NCI-H2029 treated with DMSO at 0.1 percent for 48 hours (cell line): ENCODE measurements at places on chromosomes 16 and 17.

DNA sequence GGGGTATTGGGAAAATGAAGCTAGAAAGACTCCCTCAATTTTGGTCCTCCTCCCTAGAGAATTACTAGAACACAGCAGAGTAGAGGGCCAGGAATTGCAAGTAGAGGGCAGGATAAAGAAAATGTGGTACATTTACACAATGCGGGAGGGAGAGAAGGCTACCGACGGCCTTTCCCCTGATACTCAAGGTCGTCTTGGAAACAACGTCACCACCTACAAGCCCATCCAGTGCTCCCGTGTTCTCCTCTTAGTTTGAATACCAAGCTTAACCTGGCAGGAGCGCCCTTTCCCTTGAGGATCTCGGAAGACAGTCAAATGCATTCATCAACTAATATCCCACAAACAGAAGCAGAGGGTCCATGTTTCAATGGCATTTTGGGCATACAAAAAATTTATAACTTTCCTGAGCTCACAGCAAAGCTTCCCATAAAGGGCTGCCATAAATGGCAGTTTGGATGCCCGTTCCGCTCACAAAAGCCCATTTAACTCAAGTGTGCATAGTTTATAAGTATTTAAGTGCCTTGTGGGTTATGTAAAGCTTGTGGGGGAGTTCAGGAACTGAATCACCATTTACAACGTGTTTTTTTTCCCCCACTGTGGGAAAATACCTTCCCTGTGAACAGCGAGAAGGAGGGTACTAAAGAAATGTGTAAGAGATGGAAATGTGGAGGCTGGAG, 414.6 kb downstream of the SLC39A11 start:
- DNase-seq, result no peak

GRCh38 chr17:80203471-80203963, 16.6 kb downstream of the SGSH start:
- no peak for DNase-seq

DNA sequence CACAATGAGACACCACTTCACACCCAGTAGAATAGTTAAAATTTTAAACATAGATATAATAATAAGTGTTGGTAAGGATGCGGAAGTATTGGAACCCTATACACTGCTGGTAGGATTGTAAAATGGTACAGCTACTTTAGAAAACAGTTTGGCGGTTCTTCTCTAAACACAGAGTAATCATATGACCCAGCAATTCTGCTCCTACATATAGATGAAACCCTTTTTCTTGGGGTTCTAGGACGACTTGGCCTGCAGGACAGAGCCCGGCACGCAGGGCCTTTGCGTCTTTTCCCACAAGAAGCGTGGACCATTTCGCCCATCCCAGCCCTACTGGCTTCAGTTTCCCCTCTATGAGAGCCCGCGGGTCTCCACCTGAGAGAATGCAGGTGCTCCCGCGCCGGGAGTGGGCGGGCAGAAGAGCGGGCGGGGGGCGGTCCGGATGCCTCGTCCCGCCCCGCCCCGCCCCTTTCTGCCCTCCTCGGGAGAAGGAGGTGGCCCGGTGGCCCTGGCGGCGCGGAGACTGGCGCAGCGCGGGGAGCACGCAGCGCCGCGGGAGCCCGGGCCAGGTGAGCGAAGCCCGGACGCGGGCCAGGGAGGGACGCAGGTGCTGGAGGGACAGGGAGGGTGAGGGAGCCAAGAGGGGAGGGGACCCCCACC, at the start of gene SDR42E2:
Gene SDR42E2, plus strand, starts transcription at position 508 of the 657 bp plus-strand sequence. CDS start 3,077 bp downstream, outside the sequence.
- DNase-seq, result no peak

DNA sequence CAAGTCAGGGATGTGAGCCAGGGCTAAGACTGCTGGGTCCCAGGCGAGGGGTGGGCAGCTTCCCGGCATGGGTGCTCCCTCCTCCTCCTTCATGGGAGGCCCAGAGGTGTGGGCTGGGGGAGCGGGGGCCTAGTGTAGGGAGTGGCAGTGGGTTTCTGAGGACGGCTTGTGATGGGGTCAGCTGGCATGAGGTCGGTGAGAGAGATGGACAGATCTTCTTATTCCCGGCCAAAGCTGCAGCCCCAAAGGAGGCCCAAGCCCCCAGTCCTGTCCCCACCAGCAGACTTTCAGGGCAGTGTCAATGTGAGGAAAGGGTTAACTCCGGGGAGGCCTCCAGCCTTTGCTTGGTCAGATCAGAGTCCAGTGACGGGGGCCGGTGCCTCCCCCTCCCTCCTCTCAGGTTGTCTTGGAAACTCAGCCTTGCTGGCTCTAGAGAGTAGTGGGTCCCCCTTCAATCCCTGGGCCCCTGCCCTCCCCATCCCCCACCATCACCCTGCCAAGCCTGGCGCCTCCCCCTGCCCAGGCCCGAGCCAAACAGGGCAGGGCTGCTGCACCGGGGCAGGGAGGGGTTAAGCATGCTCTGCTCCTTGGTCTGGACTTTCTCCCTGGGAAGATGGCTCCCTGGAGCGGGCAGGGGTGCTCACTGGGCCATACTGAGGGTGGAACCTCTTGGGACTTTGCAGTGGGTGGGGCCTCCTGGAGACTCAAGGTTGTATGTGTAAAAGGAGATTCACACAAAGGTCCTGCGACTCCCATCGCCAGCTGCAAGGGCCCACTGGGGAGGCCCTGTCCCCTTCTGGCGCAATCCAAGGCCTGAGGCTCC, 12.4 kb downstream of the NAT9 start:
- DNase-seq, result no peak

GRCh38 chr16:85708338-85708737, 19.6 kb upstream of the GINS2 start:
- no peak for DNase-seq

- DNase-seq, result no peak
Measured at GRCh38 chr16:70801611-70802010, 653 bp upstream of the VAC14 start.

DNA sequence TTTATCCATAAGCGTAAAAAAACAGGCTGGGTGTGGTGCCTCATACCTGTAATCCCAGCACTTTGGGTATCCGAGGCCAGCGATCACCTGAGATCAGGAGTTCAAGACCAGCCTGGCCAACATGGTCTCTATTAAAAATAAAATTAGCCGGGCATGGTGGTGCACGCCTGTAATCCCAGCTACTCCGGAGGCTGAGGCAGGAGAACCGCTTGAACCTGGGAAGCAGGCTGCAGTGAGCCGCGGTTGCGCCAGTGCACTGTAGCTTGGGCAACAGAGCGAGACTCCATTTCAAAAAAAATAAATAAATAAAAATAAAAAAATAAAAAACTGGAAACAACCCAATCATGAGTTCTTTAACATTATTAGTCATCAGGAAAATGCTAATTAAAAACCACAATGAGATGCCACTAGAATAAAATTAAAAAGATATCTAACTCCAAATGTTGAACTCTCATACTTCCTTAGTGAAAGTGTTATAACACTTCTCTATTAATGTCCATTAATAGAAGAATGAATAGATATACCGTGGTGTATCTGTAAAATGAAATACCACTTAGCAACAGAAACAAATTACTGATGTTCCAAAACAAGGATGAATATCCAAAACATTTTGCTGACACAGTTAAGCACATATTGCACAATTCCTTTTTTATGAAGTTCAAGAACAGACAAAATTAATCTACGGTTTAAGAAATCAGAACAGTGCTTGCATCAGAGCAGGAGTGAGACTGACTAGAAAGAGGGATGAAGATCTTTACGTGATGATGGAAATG, 13.1 kb downstream of the MPHOSPH6 start:
- DNase-seq, result no peak

- DNase-seq, result no peak
Measured at GRCh38 chr17:30761060-30761459, 63.4 kb downstream of the CRLF3 start.

- no peak for DNase-seq
Measured at GRCh38 chr17:61427567-61427966, 24.7 kb upstream of the TBX4 start.

DNA sequence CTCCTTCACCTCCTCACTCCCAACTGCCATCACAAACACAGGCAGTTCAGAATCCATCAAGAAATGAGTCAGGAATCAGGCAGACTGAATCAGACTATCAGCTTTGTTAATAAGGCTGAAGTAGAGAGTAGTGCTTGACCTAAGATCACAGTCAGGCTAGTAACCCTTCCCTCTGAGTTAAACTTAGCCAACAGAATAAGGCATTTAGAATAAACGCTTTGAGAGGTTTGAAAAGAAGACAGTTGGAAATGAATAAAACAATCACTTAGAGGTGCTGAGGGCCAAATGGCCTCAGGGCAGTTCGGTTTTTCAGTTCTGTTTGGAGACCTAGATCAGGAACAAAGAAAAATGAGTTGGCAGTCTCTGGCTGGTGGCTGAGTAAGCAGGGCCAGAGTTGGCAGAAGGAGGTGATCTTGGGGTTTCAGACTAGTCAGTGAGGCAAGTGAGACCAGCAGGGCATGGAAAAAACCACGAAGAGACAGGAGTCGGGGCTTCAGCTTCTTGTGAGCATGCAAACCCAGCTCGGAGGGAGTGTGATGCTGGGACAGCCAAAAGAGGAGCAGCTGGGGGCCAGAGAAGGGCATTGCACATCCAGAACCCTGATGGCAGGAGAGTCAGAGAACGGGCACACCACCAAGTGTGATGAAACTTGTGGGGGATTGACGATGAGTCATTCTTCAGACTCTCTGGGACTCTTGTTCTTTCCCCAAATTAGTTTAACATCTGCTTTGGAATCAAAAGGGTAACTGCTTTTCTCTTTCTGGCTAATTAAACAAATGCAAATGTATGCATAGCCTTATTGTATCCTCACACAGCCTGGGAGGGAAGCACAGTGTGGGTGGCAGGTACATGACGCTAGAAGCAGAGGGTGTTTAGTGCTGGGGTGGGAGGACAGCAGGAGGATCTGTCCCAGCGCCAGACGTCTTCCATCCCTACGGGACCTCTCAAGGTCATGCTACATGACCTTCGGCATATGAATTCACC, 54.8 kb downstream of the SPECC1 start:
- DNase-seq, result no peak

GRCh38 chr17:15238057-15238456, 27.1 kb downstream of the PMP22 start:
- DNase-seq, result no peak

- DNase-seq, result no peak
Measured at GRCh38 chr17:50018909-50019308, 23.9 kb upstream of the DLX3 start.
